ENCODE measurements at places on chromosomes 12 and 14. TPM values are rescaled to one million over a fixed set of nuclear protein-coding genes. Genes with fewer than 3 reads are reported as not detected.

The NR1H4 gene
- not detected for polyA plus RNA-seq

The GRIN2B gene
- not detected for polyA plus RNA-seq

The AQP5 gene
- not detected for polyA plus RNA-seq

The TUBA1C gene
- 42.1 TPM for polyA plus RNA-seq

The ESPL1 gene
- 0.53 TPM for polyA plus RNA-seq

- DNase-seq: no peak
Observed at GRCh38 chr12:78324234-78324633, 493.5 kb downstream of the NAV3 start.

DNA sequence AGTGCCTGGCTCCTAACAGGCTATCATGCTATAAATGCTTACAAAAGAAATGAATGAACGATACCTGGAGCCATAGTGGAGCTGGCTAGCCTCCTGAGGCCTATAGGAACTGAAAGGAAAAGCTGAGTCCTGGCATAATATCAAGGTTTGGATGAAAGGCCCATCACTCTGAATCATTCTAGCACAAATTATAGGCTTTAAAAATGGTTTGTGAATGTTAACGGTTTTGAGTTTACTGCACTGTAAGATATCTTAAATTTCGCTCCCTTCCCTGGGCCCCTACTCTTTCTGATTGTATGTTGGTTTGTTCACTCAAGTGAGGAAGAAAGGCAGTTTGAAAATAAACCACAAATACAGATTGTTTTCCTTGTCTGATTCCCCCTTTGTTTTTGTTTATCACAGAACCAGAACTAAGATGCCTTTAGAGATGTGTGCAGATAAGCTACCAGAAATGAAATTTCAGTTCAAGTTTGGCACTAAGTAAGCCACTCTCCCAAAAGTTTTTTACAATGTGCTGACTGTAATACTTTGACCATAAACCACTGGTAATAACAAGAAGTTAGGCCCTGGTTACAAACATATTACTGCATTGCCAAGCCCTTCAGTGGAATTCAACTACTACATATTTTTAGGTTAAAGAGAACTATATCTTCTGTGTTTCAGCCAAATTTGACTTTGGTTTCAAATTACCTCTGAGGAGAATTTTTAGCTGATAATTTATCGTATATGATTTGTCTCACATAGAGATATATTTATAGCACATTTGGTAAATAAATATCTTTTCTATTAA, 89.5 kb downstream of the ALX1 start:
- DNase-seq: no peak

- DNase-seq: no peak
Observed at GRCh38 chr14:99095369-99095768, 176.6 kb downstream of the BCL11B start.

GRCh38 chr12:125518074-125518473, 452.8 kb downstream of the AACS start:
- DNase-seq: no peak

- no peak for DNase-seq
Observed at GRCh38 chr12:76692846-76693245, 71.1 kb upstream of the ZDHHC17 start.

- DNase-seq: no peak
Observed at GRCh38 chr12:96861656-96862055, 45.4 kb upstream of the NEDD1 start.

- peak; percentile 67 for DNase-seq
Observed at GRCh38 chr14:21231020-21231652, 38.1 kb downstream of the HNRNPC start.

GRCh38 chr12:101117842-101118241, 92.2 kb downstream of the SLC5A8 start:
- DNase-seq: no peak

- DNase-seq: no peak
Observed at GRCh38 chr12:101557094-101557493, 37.7 kb upstream of the MYBPC1 start.

DNA sequence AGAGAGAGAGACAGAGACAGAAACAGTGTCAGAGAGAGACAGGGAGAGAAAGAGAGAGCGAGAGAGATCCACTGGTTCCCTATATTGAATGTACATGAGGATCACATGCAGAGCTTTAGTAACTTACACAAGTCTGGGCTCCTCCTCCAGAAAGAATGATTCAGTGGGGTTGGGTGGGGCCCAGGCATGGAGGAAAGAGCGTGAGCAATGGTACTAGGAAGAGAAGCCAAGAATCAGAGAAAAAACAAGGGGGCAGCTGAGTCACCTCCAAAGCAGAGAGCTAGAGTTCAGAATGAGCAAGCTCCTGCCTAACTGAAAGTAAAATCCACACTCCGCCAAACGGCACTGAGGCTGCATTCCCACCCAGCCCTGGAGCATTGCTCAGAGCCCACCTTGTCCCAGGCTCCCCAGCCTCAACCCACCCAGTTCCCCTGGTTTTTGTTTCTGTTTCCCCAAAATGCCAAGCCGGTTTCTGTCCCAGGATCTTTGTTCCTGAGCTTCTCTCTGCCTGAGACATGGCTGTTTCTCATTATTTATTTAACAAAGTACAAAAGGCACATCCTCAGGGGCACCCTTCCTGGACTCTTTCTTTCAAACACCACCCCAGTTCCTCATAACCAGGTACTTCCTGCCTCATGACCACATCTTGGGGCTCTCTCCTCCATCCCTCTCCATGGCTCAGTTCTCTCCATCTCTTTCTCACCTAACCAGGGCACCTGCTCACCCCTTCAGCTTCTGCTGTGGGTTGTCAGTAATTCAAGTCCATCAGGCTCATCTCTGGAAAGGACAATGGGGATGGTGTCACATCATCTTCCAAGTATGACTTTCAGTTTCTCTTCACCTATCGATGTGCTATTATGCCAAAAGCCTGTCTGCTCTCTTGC, 670.3 kb upstream of the TBX3 start:
- no peak for DNase-seq

DNA sequence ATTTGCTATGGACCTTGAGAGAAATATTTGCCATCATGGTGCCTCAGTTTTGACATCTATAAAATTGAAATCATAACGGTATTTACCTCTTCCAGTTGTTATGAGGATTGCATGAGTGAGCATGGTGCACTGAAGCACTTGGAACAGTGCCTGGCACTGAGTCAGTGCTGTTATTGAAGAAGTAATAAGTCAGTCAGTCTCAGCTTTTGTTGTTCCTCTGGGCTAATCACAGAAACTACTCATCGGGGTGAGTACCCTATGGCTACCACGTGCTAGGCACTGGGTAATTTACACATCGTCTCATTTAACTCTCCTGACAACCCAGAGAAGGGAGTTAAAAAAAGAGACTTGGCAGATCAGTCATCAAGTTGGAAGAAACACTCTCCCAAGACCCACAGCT, 159.5 kb upstream of the NRXN3 start:
- DNase-seq: no peak

DNA sequence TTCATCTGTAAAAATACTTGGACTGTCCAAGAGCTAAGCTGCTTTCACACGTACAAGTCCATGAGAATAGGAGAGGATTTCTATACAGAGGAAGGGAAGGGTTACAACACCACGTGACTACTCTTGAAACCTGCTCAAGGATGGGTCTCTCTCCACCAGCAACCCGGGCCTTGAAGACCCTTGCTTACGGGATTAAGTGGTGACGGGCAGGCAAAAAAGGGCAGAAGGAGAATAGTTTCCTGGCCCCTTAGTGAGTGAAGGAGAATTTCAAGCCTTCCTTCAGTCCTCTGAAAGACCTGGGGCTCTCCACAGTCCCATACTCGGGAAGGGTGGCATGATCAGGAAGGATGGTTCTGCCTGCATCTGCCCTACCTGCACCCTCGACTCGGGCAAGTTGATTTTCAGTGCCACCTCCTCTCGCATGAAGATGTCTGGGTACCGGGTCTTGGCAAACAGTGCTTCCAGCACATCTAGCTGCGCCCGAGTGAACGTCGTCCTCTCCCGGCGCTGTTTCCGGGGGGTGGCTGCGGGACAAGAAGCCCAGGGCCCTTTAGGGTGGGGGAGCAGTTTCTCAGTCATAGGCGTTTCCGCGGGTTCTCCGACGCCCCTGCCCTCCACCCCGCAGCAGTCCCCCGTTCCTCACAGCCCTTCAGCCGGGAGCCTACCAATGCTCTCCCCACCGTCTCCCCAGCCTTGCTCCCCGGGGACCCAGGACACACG, 6.3 kb downstream of the OTX2 start:
- DNase-seq: no peak

- DNase-seq: no peak
Observed at GRCh38 chr12:78375461-78375860, 489.1 kb upstream of the SYT1 start.

DNA sequence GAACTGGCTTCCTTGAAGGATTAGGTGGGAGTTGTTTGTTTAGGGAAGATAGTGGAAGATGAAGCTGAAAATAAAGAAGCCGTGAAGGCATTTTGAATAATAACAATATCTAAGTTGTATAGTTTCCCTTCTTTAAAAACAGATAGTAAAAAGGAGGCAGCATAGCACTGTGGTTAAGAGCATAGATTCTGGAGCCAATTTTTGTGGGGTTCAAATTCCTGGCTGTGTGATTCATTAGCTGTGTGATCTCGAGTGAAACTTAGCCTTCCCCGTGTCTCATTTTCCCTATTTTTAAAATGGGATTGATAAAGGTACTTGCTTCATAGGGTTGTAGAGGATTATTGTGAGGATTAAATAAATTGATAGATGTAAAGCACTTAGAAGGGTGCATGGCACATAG, 104.5 kb downstream of the MYRFL start:
- no peak for DNase-seq

GRCh38 chr12:45553204-45553603, 176.3 kb upstream of the ARID2 start:
- no peak for DNase-seq

DNA sequence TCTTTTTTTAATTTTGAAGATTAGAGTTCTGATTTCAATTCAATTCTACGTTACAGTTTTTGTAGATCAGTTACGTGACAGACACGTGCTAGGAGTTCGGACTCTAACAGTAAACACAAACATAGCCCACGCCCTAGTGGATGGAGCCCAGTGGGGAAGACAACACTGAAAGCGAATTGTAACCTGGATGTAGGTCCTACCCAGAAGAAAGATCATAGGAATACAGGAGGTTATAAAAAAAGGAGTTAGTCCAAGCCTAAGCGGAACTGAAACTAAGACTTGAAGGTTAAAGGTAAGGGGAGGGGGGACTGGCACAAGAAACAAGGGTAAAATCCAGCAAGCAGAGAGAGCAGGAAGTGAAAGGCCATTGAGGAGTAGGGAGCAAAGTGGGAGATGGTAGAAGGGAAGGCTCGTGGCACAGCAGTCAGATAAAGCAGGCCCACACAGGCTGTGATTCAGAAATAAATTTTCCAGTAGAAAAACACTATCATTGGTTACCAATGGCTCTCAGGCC, 15.7 kb upstream of the CRY1 start:
- DNase-seq: no peak

- no peak for DNase-seq
Observed at GRCh38 chr12:114767084-114767760, 83.2 kb upstream of the TBX3 start.

DNA sequence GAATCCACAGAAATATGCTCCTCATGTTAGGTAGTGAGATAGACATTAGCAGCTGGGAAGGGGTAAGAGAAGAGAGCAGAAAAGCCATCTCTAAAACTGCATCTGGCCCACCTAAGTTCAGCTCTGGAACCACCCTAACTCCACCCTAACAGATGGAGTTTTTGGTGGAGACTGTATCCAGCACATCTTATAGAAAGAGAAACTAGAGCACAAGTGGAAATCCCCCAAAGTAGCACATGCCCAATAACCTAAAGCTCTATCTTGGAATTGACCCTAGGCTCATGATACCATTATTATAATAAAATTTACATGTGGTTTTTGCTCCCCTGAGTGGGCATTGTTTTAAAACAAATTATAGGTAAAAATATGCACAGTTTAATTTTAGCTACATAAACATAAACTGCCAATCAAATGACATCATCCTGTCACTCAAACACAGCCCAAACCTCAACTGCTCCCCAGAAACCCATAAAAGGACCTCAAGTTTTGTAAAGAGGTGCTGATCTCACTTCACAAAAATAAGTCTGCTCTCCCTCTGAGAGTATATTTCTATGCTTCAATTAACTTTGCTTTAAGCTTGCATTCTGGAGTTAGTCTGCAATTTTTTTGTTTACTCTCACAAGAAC, 206.4 kb downstream of the PIK3C2G start:
- no peak for DNase-seq

DNA sequence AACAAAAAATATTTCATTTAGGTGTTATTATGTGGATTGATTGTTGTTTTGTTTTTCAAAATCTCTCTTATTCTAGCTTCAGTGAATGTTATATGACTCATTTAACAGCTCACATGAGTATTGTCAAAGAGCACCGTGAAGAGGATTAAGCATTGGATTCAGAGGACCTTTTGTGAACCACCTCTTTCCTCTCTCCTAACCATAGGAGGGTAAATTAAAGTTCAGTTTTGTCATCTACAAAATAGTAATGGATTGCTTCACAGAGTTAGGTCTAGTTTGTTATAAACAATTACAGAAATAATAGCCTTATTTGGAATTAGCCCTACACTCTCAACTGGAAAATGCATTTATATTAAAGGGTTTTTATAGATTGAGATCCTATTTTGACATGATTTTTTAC, 962 bp upstream of the KERA start:
- no peak for DNase-seq

DNA sequence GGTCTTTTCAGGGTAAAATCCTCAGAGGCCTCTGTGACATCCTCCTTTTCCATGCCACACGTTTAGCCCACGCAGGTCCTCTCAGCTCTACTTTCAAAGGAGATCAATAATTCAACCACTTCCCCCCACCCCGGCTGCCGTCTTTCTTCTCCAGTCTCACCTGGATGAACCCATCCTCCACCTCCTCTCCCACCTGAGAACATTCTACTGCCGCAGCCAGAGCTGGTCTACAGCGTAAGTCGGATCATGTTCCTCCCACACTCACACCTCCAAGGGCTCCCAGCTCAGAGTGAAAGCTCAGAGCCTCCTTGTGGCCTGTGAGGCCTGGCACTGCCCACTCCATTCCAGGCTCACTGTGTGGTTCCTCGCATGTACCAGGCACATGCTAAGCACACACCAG, 246.6 kb downstream of the CHST11 start:
- no peak for DNase-seq

GRCh38 chr12:45727980-45728629, 1.4 kb upstream of the ARID2 start:
- DNase-seq: no peak

GRCh38 chr12:201361-201760, 12.6 kb downstream of the SLC6A12 start:
- no peak for DNase-seq

- DNase-seq: no peak
Observed at GRCh38 chr12:130495156-130495555, 157.5 kb downstream of the PIWIL1 start.

- no peak for DNase-seq
Observed at GRCh38 chr12:116172224-116172849, 105.2 kb downstream of the MED13L start.

DNA sequence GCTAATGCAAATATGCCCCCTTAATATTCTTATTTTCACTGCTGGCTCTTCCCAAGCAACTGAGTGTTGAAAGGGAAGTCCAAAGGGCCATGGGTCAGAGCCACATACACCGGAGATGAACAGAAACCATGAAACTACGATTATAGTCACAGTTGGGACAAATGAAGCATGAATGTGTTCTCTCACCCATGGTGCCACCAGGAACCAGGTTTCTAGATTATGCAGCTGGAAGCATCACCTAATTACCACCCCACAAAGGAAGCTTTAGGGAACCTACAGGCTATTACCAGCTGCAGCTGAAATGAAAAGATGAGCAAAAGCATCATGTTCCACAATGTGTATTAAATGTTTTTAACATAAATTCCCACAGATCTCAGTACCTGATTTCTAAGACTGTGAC, 15.4 kb downstream of the TMTC1 start:
- no peak for DNase-seq

- no peak for DNase-seq
Observed at GRCh38 chr12:119328111-119328510, 6.4 kb upstream of the CCDC60 start.

Data from immature natural killer cell (primary cell).